CD4-positive, alpha-beta memory T cell (primary cell): ENCODE measurements at places on chromosomes 6 and 20. TPM values are rescaled to one million over a fixed set of nuclear protein-coding genes. Genes with fewer than 3 reads are reported as not detected.

MYH7B gene
- 0.47 TPM for total RNA-seq

BANF2 gene
- total RNA-seq, result not detected

GJA10 gene
- total RNA-seq, result not detected

RNF182 gene
- total RNA-seq, result not detected

SNX14 gene
- total RNA-seq, result 70.3 TPM

RHAG gene
- total RNA-seq, result not detected

C20orf141 gene
- total RNA-seq, result not detected

CRNKL1 gene
- 30.0 TPM for total RNA-seq

KIF25 gene
- not detected for total RNA-seq

TCF15 gene
- not detected for total RNA-seq

TAGAP gene
- total RNA-seq, result 161 TPM

SLA2 gene
- total RNA-seq, result 28.7 TPM

IMPG1 gene
- not detected for total RNA-seq

MLIP gene
- total RNA-seq, result not detected

SLC22A2 gene
- total RNA-seq, result not detected

PAQR8 gene
- 40.9 TPM for total RNA-seq

BAG2 gene
- 3.7 TPM for total RNA-seq

FYN gene
- 664 TPM for total RNA-seq

CLPSL1 gene
- not detected for total RNA-seq

SPATS1 gene
- total RNA-seq, result not detected

NMBR gene
- total RNA-seq, result not detected

SLC22A7 gene
- not detected for total RNA-seq

TBP gene
- total RNA-seq, result 27.5 TPM

NOX3 gene
- total RNA-seq, result not detected

C20orf204 gene
- 4.1 TPM for total RNA-seq

RIPOR3 gene
- total RNA-seq, result not detected

C2 gene
- total RNA-seq, result 3.2 TPM

MYB gene
- 3.9 TPM for total RNA-seq
